ENCODE measurements at places on chromosomes 6 and 20. TPM values are rescaled to one million over a fixed set of nuclear protein-coding genes. Genes with fewer than 3 reads are reported as not detected.

- H3K27ac ChIP-seq: no peak overlapping the region
- no peaks in the 10 kb centered on the region for H3K4me1 ChIP-seq
- no peaks in the 10 kb centered on the region for H3K27me3 ChIP-seq
- no peak for DNase-seq
- no peaks in the 10 kb centered on the region for H3K36me3 ChIP-seq
Measured at GRCh38 chr20:15179381-15179780, 842.0 kb upstream of the FLRT3 start.

- H3K4me1 ChIP-seq: peaks cover 14% of the 10 kb centered on the region
- no peak for DNase-seq
- H3K36me3 ChIP-seq: no peaks in the 10 kb centered on the region
Measured at GRCh38 chr6:81754906-81755305, 2.4 kb upstream of the TENT5A start.

- no peaks in the 10 kb centered on the region for H3K36me3 ChIP-seq
- H3K4me3 ChIP-seq: no peak overlapping the region
- no peaks in the 10 kb centered on the region for H3K27me3 ChIP-seq
- DNase-seq: no peak
- H3K27ac ChIP-seq: no peak overlapping the region
Measured at GRCh38 chr6:56831334-56831733, 123.6 kb upstream of the BEND6 start.

DNA sequence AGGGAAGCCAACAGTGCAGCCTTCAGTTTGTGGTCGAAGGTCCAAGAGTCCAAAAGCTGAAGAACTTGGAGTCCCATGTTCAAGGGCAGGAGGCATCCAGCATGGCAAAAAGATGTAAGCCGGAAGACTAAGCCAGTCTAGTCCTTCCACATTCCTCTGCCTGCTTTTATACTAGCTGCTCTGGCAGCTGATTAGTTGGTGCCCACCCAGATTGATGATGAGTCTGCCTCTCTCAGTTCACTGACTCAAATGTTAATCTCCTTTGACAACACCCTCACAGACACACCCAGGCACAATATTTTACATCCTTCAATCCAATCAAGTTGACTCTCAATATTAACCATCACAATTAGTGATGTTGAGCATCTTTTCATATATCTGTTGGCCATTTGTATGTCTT lies 23.1 kb upstream of the PHIP start:
- H3K36me3 ChIP-seq: no peaks in the 10 kb centered on the region
- H3K27me3 ChIP-seq: no peaks in the 10 kb centered on the region
- no peak overlapping the region for H3K27ac ChIP-seq
- no peak for DNase-seq
- H3K4me1 ChIP-seq: no peaks in the 10 kb centered on the region

GRCh38 chr6:140256248-140256647 lies 881.8 kb upstream of the CITED2 start:
- 0 out of 2 replicates have a peak, but pooled peaks cover 13% of the 10 kb centered on the region for H3K4me1 ChIP-seq
- no peaks in the 10 kb centered on the region for H3K36me3 ChIP-seq
- no peak overlapping the region for H3K4me3 ChIP-seq
- H3K27ac ChIP-seq: peak overlapping the region; percentile 15
- no peaks in the 10 kb centered on the region for H3K27me3 ChIP-seq
- peak; percentile 1 for DNase-seq

DNA sequence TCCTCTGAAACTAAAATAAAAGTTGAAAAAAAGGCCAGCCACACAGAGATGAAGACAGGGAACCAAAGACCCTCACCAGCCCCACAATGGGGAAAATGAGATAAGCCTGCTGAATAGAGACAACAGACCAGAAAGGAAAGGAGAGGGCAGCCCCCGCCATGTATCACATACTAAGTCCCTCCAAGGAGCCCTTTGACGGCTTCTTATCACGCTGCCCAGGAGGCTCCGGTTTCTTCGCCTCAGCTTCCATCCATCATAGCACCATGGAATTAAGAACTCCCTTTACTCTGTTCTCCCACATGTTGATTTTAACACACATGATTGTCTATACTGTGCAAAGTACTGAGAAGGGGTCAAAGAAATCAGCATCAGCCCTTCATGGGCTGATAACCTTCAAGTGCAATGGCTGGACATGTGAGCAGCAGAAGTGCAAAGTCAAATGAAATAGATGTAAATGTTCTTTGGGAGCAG lies 54.9 kb downstream of the MAP3K5 start:
- no peaks in the 10 kb centered on the region for H3K27me3 ChIP-seq
- no peak for DNase-seq
- no peaks in the 10 kb centered on the region for H3K36me3 ChIP-seq
- no peaks in the 10 kb centered on the region for H3K4me1 ChIP-seq
- no peak overlapping the region for H3K27ac ChIP-seq

DNA sequence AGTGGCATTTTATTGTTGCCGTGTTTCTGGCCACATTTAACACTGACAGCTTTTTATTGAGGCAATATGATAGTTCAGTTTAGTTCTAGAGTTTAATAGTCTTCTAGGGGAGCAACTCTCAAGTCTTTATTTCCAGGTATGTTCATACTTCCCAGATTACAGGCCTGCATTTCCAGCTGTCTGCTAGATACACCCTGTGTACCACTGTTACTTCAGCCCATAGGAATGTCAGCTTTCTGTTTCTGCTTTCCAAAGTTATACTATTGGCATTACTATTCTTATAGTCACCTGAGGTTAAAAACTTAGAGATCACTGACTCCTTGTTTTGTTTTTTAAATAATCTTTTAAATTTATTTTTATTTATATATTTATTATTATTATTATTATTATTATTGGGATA lies 7.6 kb downstream of the ZNF451 start:
- DNase-seq: no peak
- H3K27me3 ChIP-seq: no peaks in the 10 kb centered on the region
- H3K4me1 ChIP-seq: peaks cover 5% of the 10 kb centered on the region
- H3K36me3 ChIP-seq: peaks cover 42% of the 10 kb centered on the region

- no peak overlapping the region for H3K27ac ChIP-seq
- DNase-seq: no peak
- no peaks in the 10 kb centered on the region for H3K27me3 ChIP-seq
- H3K4me1 ChIP-seq: no peaks in the 10 kb centered on the region
- H3K4me3 ChIP-seq: no peak overlapping the region
- H3K36me3 ChIP-seq: no peaks in the 10 kb centered on the region
Measured at GRCh38 chr6:169975286-169975685, 223.9 kb downstream of the ERMARD start.

DNA sequence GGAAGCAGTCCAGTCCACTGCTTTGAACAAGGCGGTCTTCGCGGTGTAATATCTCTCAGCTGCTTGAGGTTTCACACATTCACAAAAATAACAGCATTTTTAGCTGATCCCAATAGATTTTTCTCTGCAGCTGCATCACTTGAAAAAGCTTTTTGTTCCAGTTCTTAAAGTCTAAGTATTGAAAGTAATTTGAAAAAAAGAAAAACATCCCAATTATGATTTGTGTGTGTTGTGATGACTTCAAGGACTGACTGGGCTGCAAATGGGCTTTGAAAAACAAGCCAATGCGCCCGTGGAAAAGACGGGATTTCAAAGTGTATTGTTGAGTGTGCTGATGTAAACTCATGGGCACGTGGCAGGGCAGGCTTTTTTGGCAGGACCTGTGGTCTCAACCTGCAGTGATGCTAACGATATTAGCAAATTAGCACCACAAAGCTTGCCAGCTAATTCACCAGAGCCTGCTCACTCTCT lies 151.1 kb downstream of the TMEM242 start:
- 0 out of 2 replicates have a peak overlapping the region, but pooled peaks have one; percentile 14 for H3K27ac ChIP-seq
- no peak for DNase-seq
- H3K36me3 ChIP-seq: no peaks in the 10 kb centered on the region

GRCh38 chr6:50049829-50050228 lies at the start of gene DEFB112:
DEFB112 (minus strand) TSS chr6:50049929; CDS start chr6:50049869, 60 bp downstream.
- H3K27me3 ChIP-seq: no peaks in the 10 kb centered on the region
- no peak within 1 kb of the TSS for H3K4me3 ChIP-seq
- DNase-seq: no peak
- H3K4me1 ChIP-seq: no peaks in the 10 kb centered on the region
- H3K36me3 ChIP-seq: no peaks in the 10 kb centered on the region

GRCh38 chr6:112117554-112117953 lies 30.2 kb downstream of the FAM229B start:
- no peaks in the 10 kb centered on the region for H3K27me3 ChIP-seq

DNA sequence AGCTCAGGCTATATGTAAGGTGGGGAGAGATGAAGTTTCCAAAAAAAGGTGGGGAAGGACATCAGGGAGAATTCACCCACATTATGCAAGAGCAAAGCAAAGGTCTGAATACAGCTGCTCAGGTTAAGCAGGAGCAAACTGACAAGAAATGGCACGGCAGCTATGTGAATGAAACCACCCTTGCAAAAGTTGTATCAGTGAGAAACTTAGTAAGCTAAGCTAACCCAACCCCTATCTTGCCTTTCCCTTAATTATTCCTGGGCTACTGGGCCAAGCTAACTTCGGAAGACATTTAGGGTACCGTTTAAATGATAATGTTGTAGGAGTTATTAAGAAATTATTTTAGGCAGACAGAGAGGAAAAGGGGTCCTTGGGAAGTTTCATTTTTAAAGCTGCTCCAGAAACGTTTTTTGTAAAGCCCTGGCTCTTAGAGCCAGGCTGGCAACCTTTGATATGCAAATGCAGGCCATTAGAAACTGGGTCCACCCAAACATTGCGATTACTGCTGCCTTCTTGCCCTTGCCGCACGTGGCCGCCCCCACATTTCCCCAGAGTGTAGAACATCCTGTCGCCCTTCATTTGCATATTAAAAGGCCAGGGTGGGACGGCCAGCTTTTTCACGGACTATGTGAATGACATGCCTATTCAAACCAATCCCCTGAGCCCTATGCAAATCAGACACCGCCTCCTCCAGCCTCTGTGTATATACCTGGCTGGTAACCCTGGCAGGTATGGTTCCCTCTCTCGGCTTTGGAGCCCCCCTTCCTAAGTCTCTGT lies 60.5 kb upstream of the SAMD5 start:
- peaks cover 45% of the 10 kb centered on the region for H3K27me3 ChIP-seq
- H3K36me3 ChIP-seq: no peaks in the 10 kb centered on the region
- H3K27ac ChIP-seq: peak overlapping the region; percentile 35
- peak; percentile 97 for DNase-seq
- peaks cover 38% of the 10 kb centered on the region for H3K4me1 ChIP-seq

GRCh38 chr6:27674882-27675281 lies 202.0 kb upstream of the ZNF184 start:
- H3K27me3 ChIP-seq: peaks cover 36% of the 10 kb centered on the region
- H3K36me3 ChIP-seq: no peaks in the 10 kb centered on the region
- no peak overlapping the region for H3K4me3 ChIP-seq
- H3K4me1 ChIP-seq: peaks cover 3% of the 10 kb centered on the region
- DNase-seq: no peak

GRCh38 chr6:154125421-154125820 lies 86.4 kb downstream of the OPRM1 start:
- no peaks in the 10 kb centered on the region for H3K27me3 ChIP-seq
- no peak overlapping the region for H3K27ac ChIP-seq
- peaks cover 10% of the 10 kb centered on the region for H3K4me1 ChIP-seq
- no peak for DNase-seq
- H3K36me3 ChIP-seq: 0 out of 2 replicates have a peak, but pooled peaks cover 4% of the 10 kb centered on the region
- no peak overlapping the region for H3K4me3 ChIP-seq

- DNase-seq: no peak
- H3K27me3 ChIP-seq: no peaks in the 10 kb centered on the region
- no peaks in the 10 kb centered on the region for H3K36me3 ChIP-seq
- H3K4me1 ChIP-seq: peaks cover 9% of the 10 kb centered on the region
Measured at GRCh38 chr20:20709887-20710286, 2.6 kb downstream of the RALGAPA2 start.

DNA sequence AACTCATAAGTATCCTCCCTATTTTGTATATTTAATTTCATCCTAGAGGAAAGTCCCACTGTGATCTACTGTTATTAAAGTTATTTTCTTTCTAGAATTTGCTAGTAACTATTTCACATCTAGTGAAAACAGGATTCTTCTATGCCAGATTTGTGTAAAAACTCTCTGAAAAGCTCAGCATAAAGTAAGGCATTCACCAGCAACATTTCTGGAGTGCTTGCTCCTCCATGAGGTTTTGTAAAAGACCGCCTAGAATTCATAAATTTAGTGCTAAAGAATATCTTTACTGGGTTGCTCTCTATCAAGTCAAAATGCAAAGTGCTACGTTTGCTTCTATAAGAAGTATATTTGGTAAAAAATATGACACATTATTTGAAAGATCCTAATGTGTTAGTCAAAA lies 173.5 kb upstream of the IRAK1BP1 start:
- no peaks in the 10 kb centered on the region for H3K4me1 ChIP-seq
- no peak for DNase-seq

DNA sequence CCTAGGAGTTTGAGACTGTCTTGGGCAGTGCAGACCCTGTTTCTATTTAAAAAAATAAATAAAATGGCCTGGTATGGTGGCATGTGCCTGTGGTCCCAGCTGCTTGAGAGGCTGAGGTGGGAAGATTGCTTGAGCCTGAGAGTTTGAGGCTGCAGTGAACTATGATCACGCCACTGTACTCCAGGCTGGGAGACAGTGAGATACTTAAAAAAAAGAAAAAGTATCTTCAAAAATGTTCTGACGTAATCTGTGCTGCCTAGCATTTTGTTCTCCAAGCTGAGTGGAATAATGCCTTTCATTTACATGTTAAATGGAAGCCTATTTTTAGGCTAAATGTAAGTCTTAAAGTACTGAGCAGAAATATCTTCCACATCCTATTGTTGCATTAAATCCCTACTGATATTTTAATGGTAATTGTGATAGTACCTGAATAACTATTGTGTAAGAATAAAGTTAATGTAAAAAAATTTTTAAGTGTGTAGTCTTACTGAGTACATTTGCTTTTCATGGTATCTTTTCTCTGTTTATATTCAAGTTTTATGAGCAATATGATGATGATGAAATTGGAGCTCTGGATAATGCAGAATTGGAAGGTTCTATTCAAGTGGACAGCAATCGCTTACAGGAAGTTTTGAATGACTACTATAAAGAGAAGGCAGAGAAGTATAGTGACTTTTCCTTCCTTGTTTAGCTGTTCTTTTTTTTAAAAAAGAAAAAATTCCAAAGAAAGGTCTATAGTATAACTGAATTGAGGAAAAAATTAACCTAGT lies 4.2 kb upstream of the ZC2HC1B start:
- peaks cover 71% of the 10 kb centered on the region for H3K36me3 ChIP-seq
- H3K27me3 ChIP-seq: no peaks in the 10 kb centered on the region
- no peak overlapping the region for H3K27ac ChIP-seq
- no peak for DNase-seq

- DNase-seq: no peak
- no peaks in the 10 kb centered on the region for H3K27me3 ChIP-seq
- no peak overlapping the region for H3K27ac ChIP-seq
Measured at GRCh38 chr20:31837896-31838397, 7.5 kb downstream of the FOXS1 start.

- no peaks in the 10 kb centered on the region for H3K36me3 ChIP-seq
- H3K27me3 ChIP-seq: no peaks in the 10 kb centered on the region
- peak overlapping the region; percentile 53 for H3K4me3 ChIP-seq
- peaks cover 18% of the 10 kb centered on the region for H3K4me1 ChIP-seq
- DNase-seq: peak; percentile 89
Measured at GRCh38 chr6:36848658-36849441, 9.6 kb upstream of the CPNE5 start.

The LY86 gene
- total RNA-seq: not detected

The FNDC11 gene
- 6.5 TPM for total RNA-seq

The PPP1R16B gene
- 12.0 TPM for total RNA-seq

The OLIG3 gene
- total RNA-seq: 0.27 TPM

The CYP24A1 gene
- total RNA-seq: 0.12 TPM

The SIM1 gene
- total RNA-seq: 0.23 TPM

The SLC35B3 gene
- 12.9 TPM for total RNA-seq

The RAET1G gene
- not detected for total RNA-seq

The AIF1 gene
- total RNA-seq: 6.2 TPM

The ZC3H12D gene
- 0.07 TPM for total RNA-seq

Measured in GM23338 (cell line).